NCI-H1930 (cell line): ENCODE measurements at places on chromosomes 1 and 21.

- DNase-seq, result no peak
These were observed 7.0 kb upstream of the TRIM45 start for GRCh38 chr1:117128323-117129079.

- DNase-seq, result no peak
These were observed 666.9 kb downstream of the KCNT2 start for GRCh38 chr1:195941314-195941713.

DNA sequence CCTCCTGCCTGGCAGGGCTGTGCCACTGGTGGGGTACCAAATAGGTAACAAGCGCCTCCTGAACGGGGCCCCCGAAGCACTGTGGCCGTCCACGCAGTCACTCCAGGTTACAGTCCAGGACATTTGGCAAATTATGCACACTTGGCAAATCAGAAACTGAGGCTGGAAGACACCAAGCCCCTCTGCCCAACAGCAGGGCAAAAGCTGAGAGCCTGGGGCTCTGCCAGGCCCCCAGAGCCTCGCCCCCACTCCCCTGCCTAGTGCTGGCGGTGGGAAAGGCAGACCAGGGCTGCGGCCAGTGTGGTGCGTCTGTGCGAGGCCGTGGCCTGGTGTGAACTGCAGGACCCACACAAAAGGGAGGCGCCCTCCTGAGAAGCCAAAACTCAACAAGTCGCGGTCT, 9.4 kb downstream of the PANK4 start:
- DNase-seq, result no peak

GRCh38 chr1:197467881-197468280, 199.8 kb downstream of the CRB1 start:
- DNase-seq, result no peak

GRCh38 chr21:45266518-45267389, 20.9 kb downstream of the POFUT2 start:
- no peak for DNase-seq

DNA sequence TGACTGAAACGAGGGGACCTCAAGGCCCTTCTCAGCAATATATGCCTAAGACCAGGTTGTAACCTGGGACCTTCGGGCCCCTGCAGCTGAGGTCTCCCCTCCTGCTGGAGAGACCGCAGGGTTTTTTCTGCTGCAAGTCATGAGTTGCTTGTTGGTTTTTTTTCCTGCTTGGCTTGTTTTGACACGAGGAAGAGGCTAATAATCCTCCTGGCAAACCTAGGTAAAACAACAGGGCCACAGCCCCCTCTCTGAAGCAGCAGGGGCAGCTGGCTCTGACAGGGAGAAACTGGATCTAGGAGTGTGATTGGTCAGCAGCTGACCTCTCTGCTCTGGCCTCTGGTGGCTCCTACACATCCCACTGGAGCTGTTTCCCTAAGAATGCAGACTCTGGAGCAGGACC, 69.0 kb downstream of the CD34 start:
- no peak for DNase-seq

GRCh38 chr1:5995871-5996630, 3.8 kb upstream of the NPHP4 start:
- no peak for DNase-seq

GRCh38 chr1:39167632-39168209, 36.8 kb upstream of the MACF1 start:
- DNase-seq, result no peak

DNA sequence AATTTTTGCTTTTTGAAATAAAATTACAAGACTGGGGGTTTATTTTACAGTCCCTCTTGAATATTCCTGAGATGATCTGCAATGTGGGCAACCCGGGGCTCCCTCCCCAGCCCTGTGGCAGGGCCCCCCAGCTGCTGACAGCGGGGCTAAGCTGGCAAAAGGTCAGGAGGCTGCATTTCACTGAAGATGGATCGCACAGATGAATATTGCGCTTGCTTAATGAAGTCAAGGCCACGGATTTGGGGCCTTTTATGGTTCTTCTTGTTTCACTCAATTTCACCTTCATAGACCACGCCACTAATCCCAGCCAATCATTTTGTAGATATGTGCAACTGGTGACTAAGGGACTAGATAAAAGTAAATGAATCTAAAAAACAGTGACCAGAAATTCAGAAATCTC, 50.8 kb upstream of the SLC22A15 start:
- no peak for DNase-seq

- no peak for DNase-seq
These were observed 86.2 kb downstream of the UBR4 start for GRCh38 chr1:19123837-19124236.

GRCh38 chr1:88946861-88947260, 45.6 kb downstream of the KYAT3 start:
- no peak for DNase-seq

GRCh38 chr1:22676916-22677583, 24.0 kb downstream of the C1QB start:
- no peak for DNase-seq

GRCh38 chr1:117364240-117364639, 3.0 kb upstream of the MAN1A2 start:
- DNase-seq, result no peak

DNA sequence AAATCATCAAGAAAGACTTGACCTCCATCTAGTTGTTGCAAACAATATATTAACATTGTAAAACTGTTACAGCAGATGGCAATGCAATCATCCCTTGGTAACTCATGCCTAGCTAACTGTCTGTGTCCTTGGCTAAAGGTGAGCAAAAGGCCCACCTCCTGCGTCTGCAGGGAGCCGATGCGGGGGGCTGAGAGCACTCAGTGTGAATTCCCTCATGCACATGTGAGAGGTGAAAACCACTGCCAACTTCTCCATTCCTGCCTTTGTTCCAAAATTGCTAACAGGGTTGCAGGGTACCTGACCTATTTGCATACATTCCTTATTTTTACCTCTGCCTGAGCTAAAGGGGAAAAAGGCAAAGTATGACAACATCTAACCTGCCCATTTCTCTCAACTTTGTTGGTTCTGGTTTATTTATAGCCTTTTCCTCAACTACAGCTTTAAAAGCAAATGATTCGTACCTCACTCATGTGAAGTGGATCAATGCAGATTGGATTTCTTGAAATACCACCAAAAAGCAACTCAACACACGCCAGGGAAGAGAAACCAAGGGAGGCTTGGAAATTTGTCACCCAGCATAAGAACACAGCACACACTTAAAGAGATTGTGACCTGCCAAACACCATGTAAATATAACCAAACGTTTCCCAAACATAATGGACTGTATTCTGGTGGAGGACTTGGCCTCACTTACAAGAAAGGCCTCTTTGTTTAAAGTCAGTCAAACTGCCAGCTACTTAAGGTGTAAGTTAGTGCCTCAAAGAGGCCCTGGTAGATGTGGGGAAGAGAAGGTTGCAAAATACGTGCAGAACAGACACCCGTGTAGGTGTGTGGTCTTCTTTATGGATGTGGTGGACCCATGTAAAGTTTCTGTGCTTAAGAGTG, 651.0 kb downstream of the SMYD3 start:
- no peak for DNase-seq

GRCh38 chr1:184260382-184260781, 126.4 kb upstream of the C1orf21 start:
- DNase-seq, result no peak

DNA sequence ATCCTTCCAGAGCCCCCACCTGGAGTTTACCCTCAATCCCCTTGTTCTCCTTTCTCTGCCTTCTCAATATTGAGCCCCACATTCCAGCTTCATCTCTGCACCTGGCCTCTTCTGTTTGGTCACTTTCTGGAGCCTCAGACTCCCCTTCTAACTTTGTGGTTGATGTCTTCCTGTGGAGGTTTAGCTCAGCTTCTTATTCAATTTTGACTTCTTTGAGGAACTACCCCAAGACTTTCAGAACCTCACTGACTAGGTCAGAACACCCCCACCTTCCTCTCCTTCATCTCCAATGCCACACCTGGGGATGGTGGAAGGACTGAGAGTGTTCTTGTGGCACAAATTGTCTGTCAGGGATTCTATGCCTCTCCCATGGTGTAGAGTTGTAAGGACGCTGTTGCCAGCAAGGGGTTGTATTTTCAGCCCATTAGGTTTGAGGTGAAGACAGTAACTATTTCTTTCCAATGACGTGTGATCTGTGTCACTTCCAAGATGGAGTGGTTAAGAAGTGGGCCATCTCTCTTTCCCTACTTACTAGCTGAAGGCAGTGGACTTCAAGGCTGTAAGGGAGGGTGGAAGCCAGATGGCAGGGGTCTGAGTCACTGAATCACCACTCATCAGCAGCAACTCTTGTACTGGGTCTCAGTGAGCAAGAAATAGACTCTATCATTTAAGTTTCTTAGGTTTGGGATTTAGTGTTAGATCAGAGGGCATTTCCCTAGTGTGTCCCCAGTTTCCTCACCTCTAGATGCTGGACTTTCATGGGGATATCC, 80.6 kb downstream of the PAPPA2 start:
- no peak for DNase-seq

DNA sequence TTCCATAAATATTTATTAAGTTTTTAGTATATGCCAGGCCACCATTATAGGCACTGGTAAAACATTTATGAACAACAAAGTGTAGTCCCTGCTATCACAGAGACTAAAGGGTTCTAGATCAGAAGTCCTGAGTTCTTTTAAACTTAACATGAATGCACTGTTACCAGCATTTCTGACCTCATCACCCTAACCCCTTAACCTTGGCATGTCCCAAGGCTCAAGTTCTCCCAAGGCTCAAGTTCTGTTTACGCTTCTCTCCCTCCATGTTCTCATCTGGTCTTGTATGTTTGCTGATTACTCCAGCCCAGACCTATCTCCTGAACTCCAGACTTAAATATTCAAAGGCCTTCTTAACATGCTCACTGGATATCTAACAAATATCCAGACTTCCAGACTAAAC, 54.5 kb downstream of the UBE2T start:
- no peak for DNase-seq

- DNase-seq, result no peak
These were observed 235.2 kb downstream of the DISC1 start for GRCh38 chr1:231861541-231862481.

GRCh38 chr1:15696956-15697521, 12.9 kb downstream of the PLEKHM2 start:
- no peak for DNase-seq

GRCh38 chr1:148362626-148363438, 120.3 kb downstream of the PPIAL4G start:
- DNase-seq, result peak; percentile 76

DNA sequence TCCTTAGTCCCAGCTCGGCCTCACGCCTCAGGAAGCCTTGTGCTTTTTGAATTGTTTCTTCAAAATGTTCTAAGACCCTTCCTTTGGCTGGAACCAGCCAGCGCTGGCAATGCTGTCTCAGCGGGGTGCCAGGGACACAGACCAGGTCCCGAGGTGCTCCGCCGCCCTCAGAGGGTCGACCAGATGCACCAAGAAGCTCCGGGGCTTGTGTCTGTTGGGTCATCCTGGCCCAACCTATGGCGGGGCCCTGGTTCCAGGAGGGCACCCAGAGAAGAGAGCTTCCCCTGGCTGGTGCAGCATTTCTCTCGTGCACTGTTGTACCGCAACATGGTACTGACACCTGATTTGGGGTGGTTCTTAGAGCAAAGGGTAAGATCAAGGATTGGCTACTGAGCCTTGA, 40.1 kb upstream of the BECN2 start:
- no peak for DNase-seq

GRCh38 chr1:167289075-167289442, 68.4 kb downstream of the POU2F1 start:
- no peak for DNase-seq

DNA sequence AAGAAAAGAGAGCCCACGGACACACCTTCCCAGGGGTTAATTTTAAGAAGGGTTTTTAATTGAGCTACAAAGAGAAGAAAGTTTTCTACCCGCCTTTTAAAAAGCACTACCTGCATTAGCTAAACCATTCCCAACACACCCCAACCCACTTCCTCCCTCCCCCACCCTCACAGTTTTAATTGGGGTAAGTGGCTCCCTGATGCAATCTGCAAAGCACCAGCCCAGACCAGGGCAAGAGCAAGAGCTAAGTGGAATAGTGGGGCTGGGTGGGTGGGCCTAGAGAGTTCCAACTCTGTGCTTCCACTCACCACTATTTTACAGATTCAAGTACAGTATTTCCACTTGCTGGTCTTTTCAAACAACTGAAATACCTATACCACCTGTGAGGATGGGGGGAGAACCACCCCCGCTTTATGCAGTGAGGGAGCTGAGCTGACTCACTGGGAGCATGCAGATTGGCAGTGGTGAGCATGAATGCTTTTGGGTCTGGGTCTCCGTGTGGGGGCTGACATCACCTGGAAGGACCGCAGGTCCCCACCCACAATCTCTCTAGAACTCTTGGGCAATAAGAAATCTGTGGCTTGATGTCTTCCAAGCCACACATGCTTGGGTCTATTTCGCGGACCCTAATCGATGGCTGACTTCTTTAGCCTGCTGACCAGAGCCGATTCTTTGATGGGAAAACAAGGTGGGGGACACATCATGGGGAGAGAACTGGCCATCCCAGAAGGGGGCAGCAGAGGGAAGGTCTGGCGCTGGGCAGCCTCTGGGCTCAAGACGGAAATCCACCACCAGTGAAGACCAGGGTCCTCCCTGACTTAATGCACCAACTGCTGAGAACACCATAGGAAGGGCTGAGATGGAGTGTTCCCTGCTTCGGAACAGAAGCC, 95.5 kb downstream of the SSBP3 start:
- peak; percentile 24 for DNase-seq

GRCh38 chr1:20476265-20477038, 9.6 kb downstream of the CAMK2N1 start:
- no peak for DNase-seq

GRCh38 chr1:205914155-205914507, 29.1 kb downstream of the SLC26A9 start:
- no peak for DNase-seq

- DNase-seq, result no peak
These were observed 7.3 kb downstream of the BOLA1 start for GRCh38 chr1:149906570-149907075.

GRCh38 chr1:200588698-200589097, 31.9 kb downstream of the KIF14 start:
- DNase-seq, result no peak
